ENCODE measurements at places on chromosomes 4 and X. TPM values are rescaled to one million over a fixed set of nuclear protein-coding genes. Genes with fewer than 3 reads are reported as not detected.

Gene WNK3
- 0.30 TPM for total RNA-seq

Gene CNGA1
- total RNA-seq: not detected

Gene IBSP
- total RNA-seq: not detected

Gene SPRY1
- total RNA-seq: 6.4 TPM

Gene TEX13D
- total RNA-seq: not detected

Gene GABRG1
- total RNA-seq: not detected

Gene RASSF6
- not detected for total RNA-seq

Gene XIAP
- 48.7 TPM for total RNA-seq

Gene BEX5
- total RNA-seq: 5.8 TPM

Gene PPP2R2C
- not detected for total RNA-seq

Gene HAUS7
- total RNA-seq: 38.7 TPM

Gene CXCL3
- total RNA-seq: not detected

Gene CSAG3
- not detected for total RNA-seq

Gene BANK1
- 0.46 TPM for total RNA-seq

Gene SASH3
- 222 TPM for total RNA-seq

Gene GAB1
- total RNA-seq: 0.73 TPM

Gene CXCL8
- not detected for total RNA-seq

Gene DNAAF6
- total RNA-seq: not detected

Gene CXorf38
- 19.6 TPM for total RNA-seq

Gene NDST3
- not detected for total RNA-seq

Gene ERVMER34-1
- total RNA-seq: not detected
